ENCODE measurements at places on chromosomes 3 and 15. TPM values are rescaled to one million over a fixed set of nuclear protein-coding genes. Genes with fewer than 3 reads are reported as not detected.

GRCh38 chr3:177713928-177714900 lies 516.9 kb upstream of the TBL1XR1 start:
- no peak for DNase-seq

DNA sequence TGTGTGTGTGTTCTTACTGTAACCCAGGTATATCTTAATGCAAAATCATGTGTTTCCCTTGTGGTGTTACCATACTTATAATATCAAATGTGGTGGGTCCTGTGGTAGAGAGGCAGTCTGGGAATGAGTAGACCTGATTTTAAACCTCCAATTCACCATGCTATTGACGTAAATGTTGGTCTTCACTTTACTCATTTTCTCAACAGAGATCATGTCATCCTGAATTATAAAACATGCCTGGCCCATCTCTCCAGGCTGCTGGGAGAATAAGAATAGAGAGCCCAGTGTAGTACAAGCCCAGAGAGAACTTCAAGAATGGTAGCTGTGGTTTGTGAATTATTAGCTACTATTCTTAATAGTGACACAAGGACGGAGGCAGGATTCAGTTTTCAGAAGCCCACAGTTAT lies 88.1 kb downstream of the MBNL1 start:
- no peak for DNase-seq

CELF6 gene
- total RNA-seq: not detected

FBXW12 gene
- total RNA-seq: not detected

DNA sequence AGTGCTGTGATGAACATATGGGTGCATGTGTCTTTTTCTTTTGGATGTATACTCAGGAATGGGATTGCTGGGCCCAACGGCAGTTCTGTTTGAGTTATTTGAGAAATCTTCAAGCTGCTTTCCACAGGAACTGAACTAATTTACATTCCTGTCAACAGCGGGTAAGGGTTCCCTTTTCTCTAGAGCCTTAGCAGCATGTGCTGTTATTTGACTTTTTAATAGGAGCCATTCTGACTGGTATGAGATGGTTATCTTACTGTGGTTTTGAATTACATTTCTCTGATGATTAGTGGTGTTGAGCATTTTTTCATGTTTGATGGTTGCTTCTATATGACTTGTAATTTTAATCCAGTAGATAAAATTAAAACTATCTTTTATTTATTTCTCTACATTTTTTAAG lies 1168.6 kb upstream of the ALCAM start:
- peak; percentile 0 for DNase-seq

- peak; percentile 3 for DNase-seq
Measured at GRCh38 chr3:2098398-2099027, at the start of gene CNTN4. Gene CNTN4 (plus strand): TSS chr3:2098866.

COL6A5 gene
- under 0.01 TPM for total RNA-seq

All from fibroblast of villous mesenchyme (primary cell).